ENCODE measurements at places on chromosomes 3 and 15. TPM values are rescaled to one million over a fixed set of nuclear protein-coding genes. Genes with fewer than 3 reads are reported as not detected.

Gene VGLL3
- total RNA-seq, result 1.8 TPM

Gene TUSC7
- total RNA-seq, result not detected

Gene NR2E3
- 0.28 TPM for total RNA-seq

Gene ARMC8
- total RNA-seq, result 80.3 TPM

Gene CPNE9
- total RNA-seq, result not detected

Gene CCDC80
- 14.7 TPM for total RNA-seq

Gene PRSS50
- 1.9 TPM for total RNA-seq

Gene OXTR
- 3.9 TPM for total RNA-seq

Gene AP3B2
- total RNA-seq, result 0.97 TPM

Gene MORC1
- not detected for total RNA-seq

Gene ELP6
- 55.1 TPM for total RNA-seq

Gene WDR53
- total RNA-seq, result 9.7 TPM

Gene SLC38A3
- total RNA-seq, result 0.77 TPM

Gene SLC7A14
- total RNA-seq, result not detected

Gene IQCF5
- total RNA-seq, result not detected

Gene PXK
- 14.3 TPM for total RNA-seq

Gene SCG3
- 0.15 TPM for total RNA-seq

Gene WNT5A
- total RNA-seq, result 3.3 TPM

Gene GCHFR
- total RNA-seq, result 2.8 TPM

Gene ATP1B3
- 58.6 TPM for total RNA-seq

Gene MKRN3
- not detected for total RNA-seq

Gene CLN6
- 41.9 TPM for total RNA-seq

Gene CEMIP
- not detected for total RNA-seq

Gene KCNMB3
- total RNA-seq, result 4.4 TPM

Gene LRRC2
- not detected for total RNA-seq

Gene BOC
- 35.2 TPM for total RNA-seq

Gene GOLGA6D
- not detected for total RNA-seq

Gene ALDH1A2
- 30.8 TPM for total RNA-seq

Gene KBTBD13
- total RNA-seq, result not detected

Gene UPK1B
- not detected for total RNA-seq

Gene GOLGA6A
- total RNA-seq, result 0.59 TPM

Gene CAMP
- not detected for total RNA-seq

Gene LMAN1L
- not detected for total RNA-seq

Gene EIF4G1
- 137 TPM for total RNA-seq

Gene NISCH
- total RNA-seq, result 146 TPM

Gene SPINK8
- not detected for total RNA-seq

Gene CCR1
- not detected for total RNA-seq

Gene CHRD
- 6.8 TPM for total RNA-seq

Measured in neural progenitor cell (in vitro differentiated cells).